ENCODE measurements at places on chromosomes 2 and 18.
A peak's percentile ranks its signal among the peaks of the same experiment; 100 is the strongest.

DNA sequence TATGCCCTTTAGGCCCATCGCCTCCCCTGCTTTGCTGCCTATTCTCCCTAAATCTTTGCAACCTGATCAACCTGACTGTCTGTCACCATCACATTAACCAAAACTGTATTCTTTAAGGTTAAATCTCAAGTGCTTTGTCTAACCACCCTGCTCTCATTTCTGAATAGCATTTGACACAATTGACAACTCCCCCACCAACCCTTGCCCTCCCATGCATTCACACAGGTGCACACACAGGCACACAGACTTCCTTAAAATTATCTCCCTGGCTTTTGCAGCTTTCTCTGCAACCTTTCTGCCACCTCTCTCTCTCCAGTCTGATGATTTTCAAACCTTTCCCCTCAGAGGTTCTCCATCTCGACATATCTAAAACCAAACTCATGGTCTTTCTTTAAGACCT, 64.6 kb upstream of the ST8SIA3 start:
- no peak for DNase-seq

DNA sequence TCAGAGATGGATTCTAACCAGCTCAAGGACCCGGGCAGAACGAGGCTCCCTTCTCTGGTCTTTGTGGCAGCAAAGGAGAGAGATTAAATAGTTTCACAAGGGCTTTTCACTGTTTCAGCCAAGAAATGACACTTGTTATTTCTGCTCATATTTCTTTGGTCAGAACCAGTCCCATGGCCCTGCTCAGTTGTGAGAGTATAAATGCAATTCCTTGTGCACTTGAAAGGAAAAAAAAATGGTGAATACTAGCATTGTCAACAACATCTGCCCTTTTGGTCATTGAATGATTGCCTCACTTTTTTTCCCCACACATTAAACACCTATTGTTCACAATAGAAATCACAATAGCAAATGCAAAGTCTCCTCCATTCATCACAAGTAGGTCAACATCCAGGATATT, 104.4 kb downstream of the RDH14 start:
- no peak for DNase-seq

GRCh38 chr2:9813312-9814128, 29.8 kb upstream of the TAF1B start:
- DNase-seq, result peak; percentile 22

GRCh38 chr2:181172676-181173075, 192.3 kb downstream of the UBE2E3 start:
- peak; percentile 2 for DNase-seq

GRCh38 chr2:206561962-206562361, 80.3 kb upstream of the FAM237A start:
- no peak for DNase-seq

DNA sequence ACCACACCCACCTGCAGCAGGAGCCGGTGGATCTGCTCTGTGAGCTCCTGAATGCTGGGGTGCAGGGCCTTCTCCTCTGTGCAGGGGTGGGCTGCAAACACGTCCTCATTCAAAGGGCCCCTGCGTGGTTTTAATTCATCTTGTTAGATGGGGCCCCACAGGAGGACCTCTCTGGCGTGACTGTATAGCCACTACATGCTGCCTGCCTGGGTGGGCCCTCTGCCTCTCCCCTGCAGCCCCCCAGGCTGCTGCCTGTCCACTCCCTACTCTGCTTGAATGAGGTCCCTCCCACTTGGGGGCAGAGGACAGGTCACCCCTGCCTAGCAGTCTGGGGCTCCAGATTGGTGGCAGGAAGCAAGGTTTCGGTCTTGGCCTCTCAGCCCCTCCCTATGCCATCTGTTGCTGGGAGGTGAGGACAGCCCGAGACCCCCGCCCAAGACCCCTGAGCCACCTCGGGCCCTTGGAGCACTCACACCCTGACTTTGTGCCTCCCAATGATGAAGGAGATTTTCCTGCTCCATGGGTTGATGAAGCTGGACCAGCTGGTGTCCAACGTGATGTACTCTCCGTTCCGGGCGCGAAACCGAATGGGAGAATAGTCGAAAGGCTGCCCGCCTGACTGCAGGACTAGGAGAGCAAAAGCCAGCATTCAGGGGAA, 22.0 kb upstream of the HES6 start:
- DNase-seq, result no peak

DNA sequence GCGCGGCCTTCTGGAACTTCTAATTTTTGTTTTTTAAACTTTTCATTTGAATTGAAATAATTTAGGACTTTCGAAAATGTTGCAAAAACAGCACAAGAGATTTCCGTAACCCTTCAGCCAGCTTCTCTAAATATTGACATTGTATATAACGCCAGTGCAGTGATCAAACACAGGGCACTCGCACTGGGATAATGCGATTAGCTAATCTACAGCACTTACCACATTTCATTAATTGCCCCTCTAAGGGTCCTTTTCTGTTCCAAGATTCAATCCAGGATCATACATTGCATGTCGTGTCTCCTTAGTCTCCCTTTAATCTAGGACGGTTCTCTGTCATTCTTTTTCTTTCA, 343 bp upstream of the CD302 start:
- no peak for DNase-seq

DNA sequence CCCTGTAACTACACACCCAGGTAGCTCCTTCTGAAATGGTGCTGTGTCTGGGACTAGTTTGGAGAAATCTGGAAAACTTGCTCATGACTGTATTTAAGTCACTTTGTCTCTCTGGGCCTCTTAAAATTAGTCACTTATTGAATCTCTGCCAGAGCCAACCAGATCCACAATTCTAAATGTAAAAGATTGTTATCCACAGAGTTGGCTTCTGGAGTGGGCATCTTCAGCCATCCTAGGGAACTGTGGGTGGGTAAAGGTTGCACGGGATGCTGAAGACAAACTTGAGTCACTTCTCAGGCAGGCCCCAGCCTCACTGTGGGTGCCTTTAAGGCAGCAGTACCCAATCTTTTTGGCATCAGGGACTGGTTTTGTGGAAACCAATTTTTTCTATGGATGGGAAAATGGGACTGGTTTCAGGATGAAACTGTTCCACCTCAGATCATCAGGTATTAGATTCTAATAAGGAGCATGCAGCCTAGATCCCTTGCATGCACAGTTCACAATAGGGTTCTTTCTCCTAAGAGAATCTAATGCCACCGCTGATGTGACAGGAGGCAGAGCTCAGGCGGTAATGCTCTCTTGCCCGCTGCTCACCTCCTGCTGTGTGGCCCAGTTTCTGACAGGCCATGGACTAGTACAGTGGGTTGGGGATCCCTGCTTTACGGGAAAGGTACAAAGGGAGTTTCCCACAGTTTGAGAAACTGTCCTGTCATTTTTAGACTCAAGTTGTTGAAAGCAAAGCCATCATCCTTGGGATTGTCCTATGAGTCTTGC, 98.3 kb upstream of the SPRED2 start:
- DNase-seq, result no peak

- no peak for DNase-seq
Observed at GRCh38 chr2:19799881-19800780, 101.7 kb downstream of the TTC32 start.

DNA sequence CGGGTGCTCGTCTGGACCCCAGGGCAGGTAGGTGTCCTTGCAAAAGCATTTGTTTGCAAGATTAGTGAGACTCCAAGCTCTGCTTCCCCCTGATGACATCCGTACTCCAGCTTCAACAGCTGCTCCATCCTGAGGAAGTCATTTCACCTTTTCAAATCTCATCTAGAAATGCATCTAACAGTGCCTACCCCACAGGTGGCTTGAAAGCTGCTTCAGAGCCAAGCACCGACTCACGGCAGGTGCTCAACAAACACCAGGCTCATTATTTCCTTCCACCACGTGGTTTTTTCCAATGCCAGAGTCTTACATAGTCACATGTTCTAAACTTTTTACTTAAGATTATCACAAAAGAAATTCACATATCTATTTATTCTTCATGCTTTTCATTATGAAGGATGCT, 31.9 kb downstream of the CNGA3 start:
- DNase-seq, result no peak

DNA sequence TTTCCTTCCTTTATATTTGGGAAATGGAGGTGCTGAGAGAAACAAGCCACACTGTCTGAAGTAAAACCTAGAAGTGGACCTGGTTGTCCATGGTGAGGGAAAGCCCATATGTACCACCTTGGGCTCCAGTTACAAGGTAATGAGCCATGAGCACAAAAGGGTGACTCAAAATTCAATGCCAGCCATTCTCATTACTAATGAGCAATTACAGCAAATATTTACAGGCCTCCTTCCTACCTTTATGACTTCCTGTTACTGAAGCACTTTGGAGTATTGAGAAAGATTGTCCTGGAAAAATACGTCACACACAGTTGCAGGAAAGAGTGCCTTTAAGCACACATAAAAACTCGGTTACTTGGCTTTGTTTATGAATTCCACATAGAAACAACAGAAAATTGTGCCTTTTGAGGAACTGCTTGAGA, 9.1 kb downstream of the EPAS1 start:
- DNase-seq, result peak; percentile 24

DNA sequence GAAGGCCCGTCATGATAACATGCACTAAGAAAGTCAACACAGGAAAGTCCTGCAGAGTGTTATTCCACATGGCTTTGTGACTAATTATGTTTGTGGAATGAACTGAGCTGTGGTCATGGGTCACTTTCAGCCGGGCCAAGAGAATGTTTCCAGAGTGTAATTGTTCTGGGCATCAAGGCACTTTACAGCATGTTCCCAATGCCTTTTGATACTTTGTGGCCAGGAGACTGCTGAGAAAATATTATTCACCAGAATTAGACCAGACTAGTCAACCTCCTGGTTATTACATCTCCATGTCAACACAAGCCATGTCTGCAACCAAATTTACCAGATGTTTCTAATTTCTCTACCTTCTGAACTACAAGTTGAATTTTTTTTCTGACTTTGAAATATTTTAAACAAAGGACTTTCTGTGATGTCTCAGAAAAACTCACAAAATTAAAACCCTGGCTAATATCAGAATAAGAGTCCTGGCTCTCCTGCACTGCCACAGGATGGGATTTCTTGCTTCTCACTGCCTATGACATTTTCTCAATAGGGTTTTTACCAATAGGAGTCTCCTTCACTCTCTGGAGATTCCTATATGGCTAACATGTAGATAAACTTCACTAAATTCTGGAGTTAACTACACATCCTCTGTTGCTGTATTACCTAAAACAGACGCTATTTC, 90.6 kb upstream of the WDR75 start:
- DNase-seq, result no peak

GRCh38 chr18:68121826-68122225, 593.1 kb downstream of the TMX3 start:
- DNase-seq, result no peak

GRCh38 chr18:10514082-10514481, 11.7 kb upstream of the NAPG start:
- DNase-seq, result no peak

DNA sequence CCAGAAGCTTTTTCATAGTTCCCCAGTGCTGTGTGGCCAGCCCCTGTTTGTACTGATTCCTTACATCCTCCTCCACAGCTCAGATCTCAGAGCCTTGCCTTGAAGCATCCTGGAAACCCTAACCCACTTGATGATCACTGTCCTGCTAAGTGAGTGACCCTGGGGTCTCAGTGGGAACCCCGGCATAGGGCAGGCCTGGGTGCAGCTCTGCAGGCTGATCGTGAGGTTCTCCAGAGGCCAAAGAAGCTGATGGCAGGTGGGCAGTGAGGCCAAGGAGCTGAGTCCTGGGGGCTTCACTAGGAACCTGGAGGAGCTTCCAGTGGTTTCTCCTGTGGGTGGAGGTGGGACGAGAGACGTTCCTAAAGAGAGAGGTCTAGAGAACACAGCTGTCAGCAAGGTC, 47.4 kb upstream of the BIN1 start:
- no peak for DNase-seq

DNA sequence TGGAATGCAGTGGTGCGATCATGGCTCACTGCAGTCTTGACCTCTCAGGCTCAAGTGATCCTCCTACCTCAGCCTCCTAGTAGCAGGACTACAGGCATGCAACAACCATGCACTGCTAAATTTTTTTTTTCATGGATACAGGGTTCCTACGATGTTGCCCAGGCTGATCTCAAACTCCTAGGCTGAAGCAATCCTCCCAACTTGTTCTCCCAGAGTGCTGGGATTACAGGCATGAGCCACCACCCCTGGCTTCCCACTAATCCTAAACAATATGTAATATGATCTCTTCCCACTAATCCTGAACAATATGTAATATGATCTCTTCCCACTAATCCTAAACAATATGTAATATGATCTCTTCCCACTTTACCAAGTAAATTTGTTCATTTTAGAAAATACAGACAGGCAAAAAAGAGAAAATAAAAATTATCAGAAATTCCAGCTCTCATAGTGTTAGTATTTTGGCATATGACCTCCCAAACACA, 33.7 kb upstream of the C18orf32 start:
- no peak for DNase-seq

DNA sequence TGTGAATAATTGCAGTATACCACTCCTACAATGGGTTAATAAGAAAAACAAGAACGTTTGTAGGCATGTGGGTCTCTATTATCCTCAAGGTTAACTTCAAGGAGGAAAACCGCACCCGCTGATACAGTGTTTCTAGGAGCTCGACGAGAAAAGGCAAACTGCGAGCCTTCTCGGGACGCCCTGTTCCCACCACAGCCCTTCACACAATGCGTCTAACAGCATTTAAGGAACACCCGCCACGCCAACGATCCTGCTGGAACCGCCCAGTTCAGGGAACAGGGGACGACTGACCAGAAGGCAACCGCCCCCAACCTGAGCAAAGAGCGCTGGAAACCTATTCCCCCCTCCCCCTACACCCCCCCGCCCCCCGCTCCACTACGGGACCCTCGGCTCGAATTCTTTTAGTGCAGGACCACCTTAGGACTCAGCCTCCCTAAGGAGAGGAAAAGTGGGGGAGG, 710 bp upstream of the TMSB10 start:
- DNase-seq, result peak; percentile 23

DNA sequence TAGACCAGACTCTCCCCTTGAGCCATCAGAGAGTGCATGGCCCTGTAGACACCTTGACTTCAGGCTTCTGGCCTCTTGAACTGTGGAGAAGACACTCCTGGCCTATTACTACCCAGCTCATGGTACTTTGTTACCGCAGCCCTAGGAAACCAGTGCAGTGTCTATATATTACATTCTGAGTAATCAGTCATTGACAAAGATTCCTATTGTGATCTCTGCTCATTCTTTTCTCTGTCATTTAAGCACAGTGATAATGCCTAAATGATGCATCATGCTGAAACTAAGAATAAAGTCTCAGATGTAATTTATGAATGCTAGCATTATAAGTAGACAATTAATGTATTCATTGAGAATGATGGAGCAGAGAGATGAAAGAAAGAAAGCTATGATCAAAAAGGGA, 603.5 kb downstream of the SOCS6 start:
- DNase-seq, result no peak

DNA sequence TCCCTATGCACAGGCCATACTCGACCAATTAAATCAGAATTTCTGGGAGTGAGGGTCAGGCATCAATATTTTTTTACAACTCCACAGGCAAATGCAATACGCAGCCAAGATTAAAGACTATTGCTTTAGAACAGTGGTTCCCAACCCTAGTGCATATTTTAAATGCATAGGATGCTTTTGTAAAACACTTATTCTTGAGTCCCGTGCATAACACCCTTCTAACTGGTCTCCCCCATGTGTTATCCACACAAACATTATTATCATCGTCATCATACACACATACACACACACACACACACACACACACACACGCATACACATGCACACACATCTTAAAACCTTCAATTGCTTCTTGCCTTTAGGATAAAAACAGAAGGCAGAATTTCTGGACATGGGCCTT, 145.0 kb upstream of the PELI1 start:
- DNase-seq, result no peak

- DNase-seq, result no peak
Observed at GRCh38 chr2:156481312-156481711, 45.1 kb downstream of the GPD2 start.

Measured in MV-4-11 (cell line).